ENCODE measurements at places on chromosomes 12 and 14. TPM values are rescaled to one million over a fixed set of nuclear protein-coding genes. Genes with fewer than 3 reads are reported as not detected.

- H3K27ac ChIP-seq, result no peak overlapping the region
- H3K4me3 ChIP-seq, result no peak overlapping the region
- H3K27me3 ChIP-seq, result no peaks in the 10 kb centered on the region
Observed at GRCh38 chr12:67716817-67717216, 68.3 kb downstream of the DYRK2 start.

GRCh38 chr12:119322301-119322723 is 12.2 kb upstream of the CCDC60 start:
- no peak for DNase-seq
- peaks cover 23% of the 10 kb centered on the region for H3K27me3 ChIP-seq
- no peak overlapping the region for H3K27ac ChIP-seq
- no peaks in the 10 kb centered on the region for H3K36me3 ChIP-seq
- no peak overlapping the region for H3K4me3 ChIP-seq
- no peaks in the 10 kb centered on the region for H3K4me1 ChIP-seq

TMPRSS12 gene
- total RNA-seq, result not detected

GRCh38 chr14:85428926-85429325 is 101.0 kb upstream of the FLRT2 start:
- H3K36me3 ChIP-seq, result no peaks in the 10 kb centered on the region
- DNase-seq, result no peak
- H3K27ac ChIP-seq, result no peak overlapping the region
- no peaks in the 10 kb centered on the region for H3K27me3 ChIP-seq

KLRK1 gene
- total RNA-seq, result not detected

- H3K27ac ChIP-seq, result no peak overlapping the region
- H3K4me3 ChIP-seq, result no peak overlapping the region
- H3K4me1 ChIP-seq, result peaks cover 8% of the 10 kb centered on the region
Observed at GRCh38 chr12:41325336-41325735, 137.2 kb downstream of the PDZRN4 start.

GRCh38 chr12:52427083-52427482 is 7.1 kb downstream of the KRT75 start:
- H3K36me3 ChIP-seq, result no peaks in the 10 kb centered on the region
- DNase-seq, result no peak
- no peak overlapping the region for H3K4me3 ChIP-seq
- H3K27ac ChIP-seq, result no peak overlapping the region
- no peaks in the 10 kb centered on the region for H3K4me1 ChIP-seq

DNA sequence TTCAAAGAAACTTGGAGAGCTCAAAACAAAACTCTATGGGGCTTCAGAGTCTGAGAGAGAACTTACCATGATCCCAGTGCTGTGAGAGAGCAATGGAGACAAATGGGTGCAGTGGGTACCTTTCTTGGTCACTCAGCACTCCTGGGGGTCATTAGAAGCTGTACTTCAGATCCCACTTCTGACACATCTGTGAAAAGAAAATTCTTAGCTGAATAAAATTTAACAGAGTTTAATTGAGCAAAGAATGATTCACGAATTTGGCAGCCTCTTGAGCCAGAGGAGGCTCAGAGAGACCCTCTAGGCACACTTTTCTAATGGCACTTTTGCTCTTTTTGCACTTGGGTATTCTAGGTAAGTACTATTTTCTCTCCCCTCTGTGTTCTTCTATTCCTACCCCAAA is 96.8 kb upstream of the SYT10 start:
- H3K27ac ChIP-seq, result no peak overlapping the region
- no peaks in the 10 kb centered on the region for H3K4me1 ChIP-seq
- H3K36me3 ChIP-seq, result no peaks in the 10 kb centered on the region
- H3K4me3 ChIP-seq, result no peak overlapping the region
- no peaks in the 10 kb centered on the region for H3K27me3 ChIP-seq

DNA sequence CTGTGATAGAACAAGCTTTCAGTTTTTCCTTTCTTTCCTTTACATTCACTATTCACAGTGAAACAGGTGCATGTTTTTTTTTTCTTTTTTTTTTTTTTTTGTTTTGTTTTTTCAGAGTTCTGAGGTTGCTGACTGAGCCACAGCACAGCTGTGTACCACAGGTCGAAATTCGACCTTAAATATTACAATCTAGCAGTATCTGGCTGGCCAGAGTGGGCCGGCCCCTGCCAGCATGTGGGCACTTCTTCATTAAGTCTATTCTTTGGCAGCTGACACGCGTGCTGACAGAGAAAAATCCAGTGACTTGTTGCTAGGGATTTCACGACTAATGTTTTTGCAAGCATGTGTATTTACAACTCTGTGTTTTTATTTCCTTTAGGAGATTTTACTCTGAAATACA is 33.9 kb downstream of the FBXO33 start:
- no peaks in the 10 kb centered on the region for H3K4me1 ChIP-seq
- H3K27me3 ChIP-seq, result no peaks in the 10 kb centered on the region
- H3K27ac ChIP-seq, result no peak overlapping the region
- H3K36me3 ChIP-seq, result peaks cover 33% of the 10 kb centered on the region
- no peak overlapping the region for H3K4me3 ChIP-seq

KRT73 gene
- not detected for total RNA-seq

GRCh38 chr14:37932008-37932407 is 275.7 kb upstream of the SSTR1 start:
- peaks cover 8% of the 10 kb centered on the region for H3K4me1 ChIP-seq
- no peak overlapping the region for H3K27ac ChIP-seq
- H3K4me3 ChIP-seq, result no peak overlapping the region
- DNase-seq, result no peak

CEBPE gene
- total RNA-seq, result not detected

DNA sequence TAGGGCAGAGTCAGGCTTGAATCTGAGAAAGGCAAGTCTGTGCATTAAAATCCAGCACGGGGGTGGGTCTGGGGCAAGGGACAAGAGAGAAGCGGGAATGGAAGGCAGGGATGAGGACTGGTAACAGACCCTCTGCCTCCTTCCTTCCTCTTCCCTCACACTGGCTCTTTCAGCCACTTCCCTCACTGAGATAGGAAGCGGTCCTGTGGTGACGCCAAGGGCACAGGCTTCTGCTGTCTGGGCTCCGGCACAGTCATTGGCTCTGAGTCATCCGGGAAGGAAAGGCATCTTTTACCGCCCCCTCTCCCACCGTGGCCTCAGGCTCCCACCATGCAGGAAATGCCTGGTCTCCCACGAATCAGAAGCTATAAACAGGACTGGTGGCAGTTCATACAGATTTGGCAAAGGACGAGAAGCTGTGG is 70.2 kb downstream of the ETV6 start:
- H3K36me3 ChIP-seq, result no peaks in the 10 kb centered on the region
- no peak overlapping the region for H3K27ac ChIP-seq
- H3K27me3 ChIP-seq, result no peaks in the 10 kb centered on the region
- peaks cover 50% of the 10 kb centered on the region for H3K4me1 ChIP-seq
- no peak overlapping the region for H3K4me3 ChIP-seq
- peak; percentile 84 for DNase-seq

DNA sequence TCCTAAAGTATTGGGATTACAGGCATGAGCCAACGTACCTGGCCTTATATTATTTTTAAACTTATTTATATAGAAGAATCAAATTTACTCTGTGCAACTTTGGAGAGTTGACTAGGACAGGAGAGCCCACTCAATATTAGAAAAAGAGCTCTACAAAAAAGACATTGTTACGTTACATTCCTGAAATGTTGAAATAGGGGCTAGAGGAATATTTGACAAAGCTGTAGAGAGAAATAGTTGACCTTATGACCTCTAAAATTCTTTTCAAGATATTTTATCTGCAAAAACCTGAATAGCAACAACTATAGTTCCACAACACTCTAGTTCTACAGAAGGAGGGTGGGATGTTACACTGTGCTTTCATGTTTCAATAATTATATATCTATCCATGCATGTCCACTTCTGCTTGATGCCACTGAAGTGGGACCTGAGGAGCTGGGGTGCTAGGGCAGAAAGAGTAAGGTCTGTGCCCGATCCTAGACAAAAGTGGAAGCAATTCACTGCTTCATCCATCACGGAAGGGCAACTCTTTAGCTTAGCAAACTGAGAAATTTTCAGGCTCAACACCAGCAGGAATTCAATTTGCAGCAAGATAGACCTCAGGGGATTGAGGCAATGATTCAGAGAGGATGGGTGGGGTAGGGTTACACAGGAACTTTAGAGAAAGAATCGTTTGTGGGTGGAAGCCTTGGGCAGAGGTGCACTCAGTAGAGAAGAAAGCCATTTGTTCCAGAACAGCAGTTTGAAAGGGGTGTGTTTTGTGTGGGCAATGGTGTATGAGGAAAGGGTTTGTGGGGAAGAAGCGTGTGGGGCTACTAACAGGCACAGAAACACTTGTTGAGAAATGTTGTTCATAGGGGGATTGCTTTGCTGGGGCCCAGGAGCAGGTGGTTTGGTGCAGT is 16.0 kb upstream of the RNASE10 start:
- DNase-seq, result no peak
- H3K27ac ChIP-seq, result no peak overlapping the region
- no peak overlapping the region for H3K4me3 ChIP-seq
- no peaks in the 10 kb centered on the region for H3K36me3 ChIP-seq
- no peaks in the 10 kb centered on the region for H3K27me3 ChIP-seq

DNA sequence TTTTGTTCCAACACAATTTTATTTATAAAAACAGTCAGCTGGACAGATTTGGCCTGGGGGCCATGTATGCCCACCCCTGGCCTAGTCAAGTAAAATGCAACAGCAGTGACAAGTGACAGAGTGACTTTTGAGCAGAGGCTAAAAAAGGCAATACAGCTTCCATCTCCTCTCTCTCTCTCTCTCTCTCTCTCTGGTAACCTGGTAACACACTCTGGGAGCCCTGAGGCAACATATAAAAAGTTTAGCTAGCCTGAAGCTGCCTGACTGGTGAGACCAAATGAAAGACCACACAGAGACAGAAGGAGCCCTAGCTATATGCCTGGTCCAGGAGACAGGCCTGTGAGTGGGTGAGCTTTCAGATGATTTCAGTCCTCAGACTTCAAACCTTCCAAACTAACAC is 105.4 kb downstream of the DENND5B start:
- DNase-seq, result no peak
- no peaks in the 10 kb centered on the region for H3K4me1 ChIP-seq
- no peaks in the 10 kb centered on the region for H3K27me3 ChIP-seq
- H3K27ac ChIP-seq, result no peak overlapping the region

DNA sequence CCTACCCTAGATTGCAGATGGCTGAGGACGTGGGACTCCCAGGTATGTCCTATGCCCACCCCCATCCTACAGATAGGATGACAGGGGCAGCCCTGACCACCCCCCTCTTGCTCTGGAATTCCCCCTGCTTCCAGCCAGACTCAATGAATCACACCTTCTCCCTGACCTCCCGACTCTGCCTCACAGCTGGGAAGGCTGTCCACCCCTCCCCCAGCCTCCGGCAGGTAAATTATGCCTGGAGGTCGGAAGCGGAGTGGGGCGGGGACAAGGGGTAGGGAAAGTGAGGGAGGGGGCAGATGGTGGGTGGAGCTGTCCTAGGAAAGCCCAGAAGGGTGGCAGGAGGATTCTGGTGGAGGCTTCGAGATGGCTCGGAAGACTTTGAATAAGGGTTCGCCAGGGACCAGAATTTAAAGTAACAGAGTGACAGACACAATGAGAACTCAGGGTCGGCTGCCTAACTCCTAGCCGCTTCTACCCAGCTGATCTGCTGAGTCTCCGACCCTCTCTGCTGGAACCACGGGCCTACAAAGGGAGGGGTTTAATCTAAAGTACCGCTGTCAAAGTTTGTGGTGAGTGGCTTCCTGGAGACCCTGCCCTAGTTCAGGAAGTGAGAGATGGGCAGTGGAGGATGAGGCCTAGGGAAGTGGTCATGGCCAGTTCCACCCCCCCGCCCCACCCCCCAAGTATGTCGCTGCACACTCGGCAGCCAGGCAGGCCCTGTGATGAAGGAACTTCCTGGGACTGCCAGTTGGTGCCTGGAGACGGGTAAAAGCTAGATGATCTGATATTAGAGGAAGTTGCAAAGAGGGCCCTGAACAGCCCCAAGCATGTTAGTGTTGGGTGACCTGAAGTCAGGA is 4.2 kb downstream of the PLEKHG3 start:
- peaks cover 28% of the 10 kb centered on the region for H3K4me1 ChIP-seq
- peak overlapping the region; percentile 89 for H3K4me3 ChIP-seq
- no peaks in the 10 kb centered on the region for H3K36me3 ChIP-seq
- H3K27ac ChIP-seq, result no peak overlapping the region
- H3K27me3 ChIP-seq, result peaks cover 5% of the 10 kb centered on the region

DNA sequence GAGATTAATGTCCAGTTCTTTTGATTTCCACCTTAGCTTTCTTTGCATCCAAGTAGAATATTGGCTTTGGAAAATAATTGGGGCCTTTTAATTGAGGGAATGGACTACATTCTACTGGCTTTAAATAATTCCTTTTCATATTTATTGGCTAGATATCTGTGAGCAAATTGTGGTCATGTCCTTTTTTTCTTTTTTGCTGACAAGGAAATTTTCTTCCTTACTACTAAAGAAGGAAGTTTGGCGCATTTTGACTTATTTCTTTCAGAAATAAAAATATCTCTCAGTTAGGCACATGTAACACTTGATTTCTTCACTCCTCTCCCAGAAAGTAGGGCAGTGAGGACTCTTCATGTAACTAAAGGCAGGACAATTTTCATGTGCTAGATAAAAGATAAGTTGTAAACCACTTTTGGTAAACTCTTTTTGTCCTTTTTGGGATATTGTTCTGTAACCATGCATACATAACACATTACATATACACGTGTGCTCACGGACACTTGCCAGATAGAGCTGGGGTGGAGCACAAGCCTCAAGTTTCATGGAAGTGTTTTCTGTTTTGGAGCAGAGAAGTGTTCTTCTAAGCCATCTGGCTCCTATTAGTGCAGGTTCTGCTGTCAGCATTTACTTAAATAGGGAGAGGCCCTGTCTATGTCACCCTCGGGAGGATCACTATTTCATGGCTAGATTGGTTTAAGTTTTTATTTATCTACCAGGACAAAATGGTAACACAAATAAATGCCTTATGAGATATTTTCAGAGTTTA is 85.1 kb upstream of the LRIG3 start:
- H3K27ac ChIP-seq, result no peak overlapping the region
- no peak overlapping the region for H3K4me3 ChIP-seq
- H3K27me3 ChIP-seq, result no peaks in the 10 kb centered on the region
- H3K36me3 ChIP-seq, result no peaks in the 10 kb centered on the region
- no peaks in the 10 kb centered on the region for H3K4me1 ChIP-seq
- DNase-seq, result no peak

PZP gene
- not detected for total RNA-seq

- no peak overlapping the region for H3K4me3 ChIP-seq
- peaks cover 12% of the 10 kb centered on the region for H3K27me3 ChIP-seq
- DNase-seq, result peak; percentile 36
- H3K4me1 ChIP-seq, result no peaks in the 10 kb centered on the region
- no peak overlapping the region for H3K27ac ChIP-seq
- no peaks in the 10 kb centered on the region for H3K36me3 ChIP-seq
Observed at GRCh38 chr14:72549854-72550253, 344.0 kb downstream of the DPF3 start.

DNA sequence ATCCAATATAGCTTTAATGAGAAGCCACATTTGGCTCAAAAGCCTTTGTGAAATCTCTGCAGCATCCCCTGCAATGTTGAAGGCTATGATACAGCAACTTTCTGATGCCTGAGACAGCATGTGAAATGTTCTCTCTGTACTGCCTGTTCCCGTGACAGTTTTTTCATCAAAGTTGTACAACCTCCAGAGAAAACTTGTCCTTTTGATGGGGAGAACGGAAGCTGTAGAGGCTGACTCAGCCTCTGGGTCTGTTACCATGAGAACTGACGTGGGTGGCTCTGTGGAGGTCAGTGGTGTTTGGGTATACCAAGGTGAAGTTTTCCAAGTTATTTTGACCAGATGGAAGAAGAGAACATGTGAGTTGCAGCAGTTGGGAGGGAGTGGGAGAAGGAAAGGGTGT is 17.0 kb downstream of the SLC4A8 start:
- no peak overlapping the region for H3K4me3 ChIP-seq
- no peaks in the 10 kb centered on the region for H3K27me3 ChIP-seq
- no peak overlapping the region for H3K27ac ChIP-seq
- H3K36me3 ChIP-seq, result no peaks in the 10 kb centered on the region
- H3K4me1 ChIP-seq, result peaks cover 8% of the 10 kb centered on the region

- no peaks in the 10 kb centered on the region for H3K36me3 ChIP-seq
- DNase-seq, result no peak
- peaks cover 5% of the 10 kb centered on the region for H3K27me3 ChIP-seq
Observed at GRCh38 chr14:61225344-61225743, 55.8 kb downstream of the TMEM30B start.

PRPH gene
- 0.51 TPM for total RNA-seq
